ENCODE measurements at places on chromosomes 5 and 9.

- no peak for DNase-seq
These were observed 14.1 kb upstream of the ELL2 start for GRCh38 chr5:95975703-95976102.

GRCh38 chr5:77946381-77947040 is 170.4 kb upstream of the TBCA start:
- DNase-seq, result no peak

DNA sequence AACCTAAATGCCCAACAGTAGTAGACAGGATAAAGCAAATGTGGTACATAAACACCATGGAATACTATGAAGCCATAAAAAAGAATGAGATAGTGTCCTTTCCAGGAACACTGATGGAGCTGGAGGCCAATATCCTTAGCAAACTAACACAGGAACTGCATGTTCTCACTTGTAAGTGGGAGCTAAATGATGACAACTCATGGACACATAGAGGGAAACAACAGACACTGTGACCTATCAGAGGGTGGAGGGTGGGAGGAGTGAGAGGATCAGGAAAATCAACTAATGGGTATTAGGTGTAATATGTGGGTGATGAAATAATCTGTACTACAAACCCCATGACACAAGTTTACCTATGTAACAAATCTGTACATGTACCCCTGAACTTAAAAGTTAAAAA is 505.7 kb downstream of the RAB3C start:
- no peak for DNase-seq

DNA sequence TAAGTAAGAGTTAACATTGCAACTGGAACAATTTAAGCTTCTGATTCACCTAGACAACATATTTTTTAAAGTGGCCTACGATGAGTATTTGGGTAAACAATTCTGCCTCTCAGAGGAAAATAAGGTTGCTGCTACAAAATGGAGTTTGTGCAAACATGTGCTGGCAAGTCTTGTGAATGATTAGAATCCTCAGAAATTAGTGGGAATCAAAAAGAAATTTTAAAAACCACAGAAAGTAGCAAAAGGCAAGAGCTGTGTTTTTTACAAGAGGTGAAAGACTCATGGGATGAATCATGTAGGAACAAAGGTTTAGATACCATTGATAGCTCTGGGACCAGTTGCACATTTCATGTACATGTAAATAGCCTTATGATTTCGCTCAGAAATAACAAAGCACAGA is 561.6 kb downstream of the TAF11L14 start:
- DNase-seq, result no peak

- DNase-seq, result peak; percentile 88
These were observed 9.7 kb downstream of the ORM2 start for GRCh38 chr9:114339130-114339908.

DNA sequence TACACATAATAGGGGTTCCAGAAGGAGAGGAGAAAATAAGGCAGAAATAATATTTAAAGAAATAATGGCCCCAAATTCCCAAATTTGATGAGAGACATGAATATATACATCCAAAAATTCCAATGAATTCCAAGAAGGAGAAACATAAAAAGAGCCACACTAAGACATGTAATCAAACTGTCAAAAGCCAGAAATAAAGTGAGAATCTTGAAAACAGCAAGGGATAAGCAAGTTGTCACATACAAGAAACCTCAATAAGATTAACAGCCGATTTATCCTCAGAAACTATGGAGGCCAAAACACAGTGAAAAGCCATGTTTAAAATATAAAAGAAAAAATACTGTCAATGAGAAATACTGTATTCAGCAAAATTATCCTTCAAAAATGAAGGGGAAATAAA is 14.5 kb downstream of the CATSPER3 start:
- DNase-seq, result no peak

DNA sequence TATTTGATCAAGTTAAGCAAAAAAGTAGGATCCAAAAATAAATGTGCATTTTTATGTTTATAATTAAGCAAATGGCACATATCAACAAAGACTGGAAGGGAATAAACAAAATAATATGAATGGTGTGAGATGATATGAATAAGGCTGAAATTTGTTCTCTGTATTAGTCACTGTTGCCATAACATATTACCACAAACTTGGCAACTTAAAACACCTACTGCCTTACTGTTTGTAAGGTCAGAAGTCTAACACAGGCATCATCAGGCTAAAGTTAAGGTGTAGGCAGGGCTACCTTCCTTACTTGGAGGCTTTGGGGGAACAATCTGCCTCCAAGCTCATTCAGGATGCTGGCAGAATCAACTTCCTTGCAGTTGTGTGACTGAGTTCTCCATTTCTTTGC is 19.3 kb downstream of the PGGT1B start:
- DNase-seq, result peak; percentile 20

- DNase-seq, result no peak
These were observed 103.6 kb downstream of the MACIR start for GRCh38 chr5:103362211-103362610.

DNA sequence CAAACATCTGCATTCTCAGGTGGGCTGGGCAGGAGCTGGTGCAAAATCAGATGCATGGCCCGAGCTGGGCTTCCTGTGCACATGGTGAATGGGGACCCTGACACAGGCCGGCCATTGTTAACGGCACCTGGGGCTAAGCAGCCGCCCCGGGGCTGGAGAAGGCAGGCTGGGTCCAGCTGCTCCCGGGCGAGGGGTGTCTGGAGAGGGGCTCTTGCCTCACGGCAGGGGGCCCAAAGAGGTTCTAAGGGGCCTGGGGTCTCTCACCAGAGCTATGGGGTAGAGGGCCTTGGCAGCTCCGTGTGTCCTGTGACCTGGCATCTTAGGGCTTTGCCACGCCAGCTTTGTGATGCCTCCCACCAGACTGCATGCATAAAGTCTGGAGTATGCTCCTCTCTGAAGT is 5.1 kb upstream of the QSOX2 start:
- DNase-seq, result no peak

- DNase-seq, result no peak
These were observed 228.7 kb upstream of the NR4A3 start for GRCh38 chr9:99592834-99593574.

DNA sequence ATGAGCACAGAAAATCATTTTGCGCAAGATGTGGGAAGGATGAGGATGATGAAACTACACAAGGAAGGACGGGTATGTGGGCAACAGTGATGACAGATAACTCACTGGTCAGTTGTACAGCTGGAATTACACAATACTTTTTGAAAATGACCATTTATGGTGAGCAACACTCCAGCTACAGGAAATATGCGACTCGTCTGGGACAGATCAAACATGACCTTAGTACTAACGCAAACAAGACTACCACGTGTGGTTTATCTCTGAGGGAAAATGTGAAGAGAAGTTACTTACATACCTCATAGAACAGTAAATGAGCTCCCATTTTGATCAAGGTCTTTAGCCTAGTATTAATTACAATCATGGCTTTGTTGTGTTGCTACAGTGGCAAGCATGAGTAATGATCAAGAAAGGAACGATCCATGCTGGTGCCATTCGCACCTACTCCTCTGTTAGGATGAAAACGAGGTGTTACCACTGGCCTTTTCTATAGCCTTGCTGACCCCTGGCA is 456.9 kb downstream of the BNC2 start:
- DNase-seq, result no peak

GRCh38 chr5:68449380-68449779 is 233.8 kb downstream of the PIK3R1 start:
- no peak for DNase-seq

DNA sequence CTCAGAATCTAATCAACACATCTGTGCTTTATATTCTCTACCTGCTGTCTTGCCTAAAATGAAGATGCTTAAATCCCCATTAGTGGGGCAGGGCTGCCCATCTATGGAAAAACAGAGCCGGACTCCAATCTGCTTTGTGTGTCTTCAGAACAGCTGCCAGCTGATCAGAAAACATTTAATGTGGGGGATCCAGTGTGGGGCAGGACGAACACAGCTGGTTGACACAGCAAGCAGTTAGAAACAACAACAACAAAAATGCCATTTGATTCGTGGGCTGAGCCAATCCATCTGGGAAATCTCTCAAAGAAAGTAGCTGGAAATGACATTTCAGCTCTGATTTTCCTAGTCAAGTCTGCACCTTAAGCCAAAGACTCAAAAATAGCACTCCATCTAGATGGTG is 99.8 kb downstream of the PPP2R2B start:
- no peak for DNase-seq

GRCh38 chr5:143195491-143195890 is 208.0 kb downstream of the NR3C1 start:
- no peak for DNase-seq

DNA sequence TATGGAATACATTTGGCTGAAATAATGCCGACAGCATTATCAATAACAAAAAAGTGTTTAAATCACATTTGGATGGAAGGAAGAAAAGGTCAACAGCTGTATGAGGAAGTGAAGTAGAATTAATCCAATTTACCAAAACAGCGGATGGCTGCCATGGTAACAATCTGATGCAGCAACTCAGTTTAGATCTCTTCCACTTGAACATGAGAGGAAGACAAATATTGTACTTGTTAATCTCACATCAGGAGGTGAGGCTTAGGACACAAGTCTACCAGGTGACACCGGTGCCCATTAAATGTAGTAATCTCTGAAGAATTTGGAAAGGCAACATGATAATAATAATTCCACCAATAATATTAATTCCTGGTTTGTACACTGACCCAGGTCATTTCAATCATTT is 2.4 kb downstream of the RASEF start:
- no peak for DNase-seq

DNA sequence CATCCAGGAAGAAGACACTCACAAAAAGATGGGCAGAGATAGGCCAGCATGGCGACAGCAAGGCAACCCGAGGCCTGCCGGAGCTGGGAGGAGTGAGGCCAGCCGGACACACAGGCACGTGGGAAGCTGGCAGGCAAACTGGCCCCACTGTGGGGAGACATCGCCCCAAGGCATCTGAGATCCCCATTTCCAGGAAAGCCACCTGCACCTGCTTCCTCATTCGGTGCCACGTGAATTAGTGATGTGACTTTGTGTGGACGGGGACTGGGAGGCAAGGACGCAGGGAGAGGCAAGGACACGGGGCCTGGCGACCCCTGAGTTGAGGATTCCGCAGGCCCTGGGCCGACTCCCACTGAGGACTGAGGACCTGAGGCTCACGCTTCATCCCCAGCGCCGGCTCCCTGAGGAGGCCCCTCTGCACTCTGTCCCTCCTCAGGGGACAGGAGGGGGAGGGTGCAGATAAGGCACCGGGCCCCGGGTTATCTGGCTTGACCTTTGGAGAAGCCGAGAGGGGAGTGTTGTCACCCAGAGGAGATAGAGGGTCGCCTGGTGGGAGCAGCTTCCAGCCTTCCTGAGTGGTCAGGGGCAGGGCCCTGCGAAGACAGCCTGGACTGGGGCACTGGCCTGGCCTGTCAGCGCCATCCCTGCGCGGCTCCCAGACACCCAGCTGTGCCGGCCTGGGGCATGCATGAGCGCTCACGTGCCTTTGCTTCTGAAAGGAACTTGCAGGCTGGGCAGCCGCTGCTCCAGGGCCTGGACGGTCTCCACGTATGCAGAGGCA is 39.7 kb downstream of the NDUFS6 start:
- no peak for DNase-seq

DNA sequence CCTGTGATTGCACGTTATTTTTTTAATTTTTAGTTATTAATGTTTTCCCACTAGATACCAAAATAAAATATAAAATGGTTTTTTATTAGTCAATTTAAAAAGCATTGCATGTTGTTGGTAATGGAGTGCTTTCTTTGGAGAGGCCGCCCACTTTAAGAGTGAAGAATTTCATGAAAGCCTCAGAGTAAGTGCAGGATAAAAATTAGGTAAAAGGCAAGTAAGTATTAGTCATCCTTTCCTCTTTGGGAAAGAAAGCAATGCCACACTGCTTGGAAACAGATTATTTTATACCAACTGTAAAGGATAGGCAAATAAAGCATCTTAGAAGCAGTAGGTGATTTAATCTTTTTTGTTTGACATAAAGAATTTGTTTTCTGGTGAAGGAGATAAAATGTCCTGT is 62.9 kb downstream of the HSD17B4 start:
- DNase-seq, result no peak

- no peak for DNase-seq
These were observed 127.1 kb downstream of the MRPS30 start for GRCh38 chr5:44935871-44936270.

GRCh38 chr5:10699281-10699874 is 61.7 kb downstream of the DAP start:
- no peak for DNase-seq

- DNase-seq, result no peak
These were observed 39.9 kb downstream of the WDR36 start for GRCh38 chr5:111132076-111132475.

GRCh38 chr5:77912721-77913120 is 136.6 kb upstream of the TBCA start:
- no peak for DNase-seq

GRCh38 chr5:104418056-104418455 is 855.5 kb upstream of the NUDT12 start:
- DNase-seq, result no peak

DNA sequence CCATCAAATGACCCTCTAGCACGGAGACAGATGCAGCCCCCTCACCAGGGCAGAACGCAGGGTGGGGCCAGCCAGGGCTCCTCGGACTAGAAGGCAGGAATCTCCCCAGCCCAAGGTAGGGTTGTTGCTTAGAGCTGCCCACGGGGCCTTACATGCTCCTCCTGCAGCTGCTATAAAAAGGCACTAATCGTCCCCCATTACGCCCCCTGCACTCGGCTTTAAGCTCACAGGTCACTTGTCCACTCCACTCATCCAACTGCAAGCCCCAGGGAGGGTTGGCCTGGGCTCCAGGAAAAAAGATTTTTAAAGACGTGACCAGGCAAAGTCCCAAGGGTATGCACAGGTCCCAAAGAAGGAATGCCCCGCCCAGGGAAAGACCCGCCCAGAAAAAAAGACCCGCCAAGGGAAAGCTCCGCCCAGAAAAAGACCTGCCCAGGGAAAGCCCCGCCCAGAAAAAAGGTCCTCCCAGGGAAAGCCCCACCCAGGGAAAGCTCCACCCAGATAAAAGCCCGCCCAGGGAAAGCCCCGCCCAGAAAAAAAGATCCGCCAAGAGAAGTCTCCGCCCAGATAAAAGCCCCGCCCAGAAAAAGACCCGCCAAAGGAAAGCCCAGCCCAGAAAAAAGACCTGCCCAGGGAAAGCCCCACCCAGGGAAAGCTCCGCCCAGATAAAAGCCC is 11.1 kb downstream of the GRIN1 start:
- DNase-seq, result peak; percentile 90

DNA sequence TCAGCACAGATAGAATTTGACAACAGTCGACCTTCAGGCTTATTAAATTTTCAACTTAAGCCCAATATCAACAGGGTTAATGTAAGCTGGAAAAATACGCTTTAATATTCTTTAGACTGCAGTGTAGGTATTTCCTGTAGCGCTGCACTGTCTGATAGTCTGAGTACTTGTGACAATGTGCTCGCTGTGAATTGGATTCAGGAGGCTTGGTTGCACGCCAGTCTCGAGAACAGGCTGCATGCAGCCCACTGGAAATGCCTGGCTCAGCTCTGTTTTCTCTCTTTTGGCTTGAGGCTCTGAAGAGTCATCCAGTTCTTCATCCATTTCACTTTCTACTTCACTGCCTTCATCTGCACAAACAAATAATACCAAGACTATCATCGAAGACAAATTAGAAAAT is 300.9 kb downstream of the RFX3 start:
- DNase-seq, result no peak

GRCh38 chr5:158309088-158309807 is 450.3 kb upstream of the CLINT1 start:
- DNase-seq, result no peak

All from GM13976 (cell line).